ENCODE measurements at places on chromosomes 7 and 10.

- no peak for DNase-seq
These were observed 8.0 kb upstream of the CDH23 start for GRCh38 chr10:71388583-71389310.

DNA sequence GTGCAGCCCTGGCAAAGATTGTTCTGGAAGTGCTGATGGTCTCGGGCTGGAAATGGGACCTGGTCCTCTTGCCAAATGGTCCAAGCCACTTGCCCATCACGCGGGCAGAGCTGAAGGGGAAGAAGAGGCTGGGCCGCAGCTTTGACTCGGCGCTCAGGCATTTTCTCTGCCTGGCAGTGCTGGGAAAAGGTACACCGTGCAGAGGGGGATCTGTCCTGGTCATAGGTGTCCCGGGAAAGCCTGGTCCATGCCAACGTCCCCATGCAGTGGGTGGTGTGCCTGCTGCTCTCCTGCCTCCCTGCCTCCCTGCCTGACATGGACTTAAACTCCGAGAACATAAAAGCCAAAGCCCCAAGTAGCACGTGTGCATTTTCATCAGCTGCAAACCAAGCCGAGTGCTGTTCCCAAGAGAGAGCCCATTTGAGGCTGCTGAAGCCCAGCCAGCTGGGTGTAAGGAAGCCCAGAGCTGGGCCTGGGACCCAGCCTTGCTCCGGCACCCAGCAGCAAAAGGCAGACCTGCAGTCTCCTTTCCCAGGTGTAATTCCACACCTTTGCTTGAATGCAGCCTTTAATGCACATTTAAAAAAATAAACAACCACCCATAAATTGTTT lies 72.7 kb downstream of the TCERG1L start:
- no peak for DNase-seq

DNA sequence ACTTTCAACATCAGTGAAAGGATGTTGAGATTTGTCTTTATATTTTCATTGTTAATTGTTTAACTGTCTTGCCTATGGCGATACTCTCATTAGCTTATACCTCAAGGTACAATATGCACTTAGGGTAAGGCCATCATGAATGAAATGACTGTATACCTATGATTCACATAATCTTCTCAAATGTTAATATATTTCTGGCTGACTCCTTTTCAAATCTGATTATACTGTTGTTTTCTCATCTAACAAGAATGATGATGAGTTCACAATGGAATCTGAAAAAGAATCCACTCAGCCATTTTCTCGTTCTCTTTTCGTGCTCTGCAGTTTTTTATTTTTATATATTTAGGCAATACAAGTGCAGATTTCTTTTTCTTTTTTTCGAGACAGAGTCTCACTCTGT lies 159.1 kb downstream of the ARHGAP12 start:
- DNase-seq = no peak

GRCh38 chr10:75883081-75884072 lies 452.0 kb downstream of the LRMDA start:
- no peak for DNase-seq

GRCh38 chr10:118753331-118754228 lies 1.2 kb downstream of the CACUL1 start:
- DNase-seq = no peak

GRCh38 chr10:34343764-34344163 lies 471.3 kb downstream of the PARD3 start:
- no peak for DNase-seq

DNA sequence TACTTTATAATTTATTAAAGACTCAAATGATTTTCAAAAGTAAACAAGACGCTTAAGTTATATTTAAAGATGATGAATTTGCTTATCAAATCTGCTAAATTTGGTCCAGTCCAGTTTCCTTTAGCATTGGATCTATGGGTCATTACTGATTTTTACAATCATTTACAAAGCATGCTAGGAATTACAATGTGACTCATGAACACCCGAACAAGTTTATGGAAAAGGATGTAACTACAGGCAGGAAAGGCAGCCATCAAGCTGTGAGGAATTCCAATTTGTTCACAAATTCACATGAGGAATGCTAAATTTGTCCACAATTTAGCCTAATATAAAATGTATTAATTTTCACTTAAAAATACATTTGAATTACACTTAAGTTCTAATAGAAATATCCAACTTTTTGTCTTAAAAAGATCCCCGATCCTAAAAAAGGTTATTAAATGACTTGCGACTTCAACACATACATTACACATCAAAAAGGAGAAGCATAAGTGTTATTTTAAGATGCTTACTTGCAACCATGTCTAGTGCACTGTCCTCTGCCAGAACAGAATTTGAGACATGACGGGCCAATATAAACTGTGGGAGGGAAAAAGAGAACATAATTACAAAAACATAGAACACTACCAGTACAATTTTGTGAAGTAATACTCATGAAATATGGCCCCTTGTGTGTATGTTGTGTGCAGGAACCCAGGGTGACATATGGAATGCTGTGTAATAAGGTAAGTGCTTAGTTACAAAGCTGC lies 194.2 kb upstream of the SLC26A5 start:
- no peak for DNase-seq

DNA sequence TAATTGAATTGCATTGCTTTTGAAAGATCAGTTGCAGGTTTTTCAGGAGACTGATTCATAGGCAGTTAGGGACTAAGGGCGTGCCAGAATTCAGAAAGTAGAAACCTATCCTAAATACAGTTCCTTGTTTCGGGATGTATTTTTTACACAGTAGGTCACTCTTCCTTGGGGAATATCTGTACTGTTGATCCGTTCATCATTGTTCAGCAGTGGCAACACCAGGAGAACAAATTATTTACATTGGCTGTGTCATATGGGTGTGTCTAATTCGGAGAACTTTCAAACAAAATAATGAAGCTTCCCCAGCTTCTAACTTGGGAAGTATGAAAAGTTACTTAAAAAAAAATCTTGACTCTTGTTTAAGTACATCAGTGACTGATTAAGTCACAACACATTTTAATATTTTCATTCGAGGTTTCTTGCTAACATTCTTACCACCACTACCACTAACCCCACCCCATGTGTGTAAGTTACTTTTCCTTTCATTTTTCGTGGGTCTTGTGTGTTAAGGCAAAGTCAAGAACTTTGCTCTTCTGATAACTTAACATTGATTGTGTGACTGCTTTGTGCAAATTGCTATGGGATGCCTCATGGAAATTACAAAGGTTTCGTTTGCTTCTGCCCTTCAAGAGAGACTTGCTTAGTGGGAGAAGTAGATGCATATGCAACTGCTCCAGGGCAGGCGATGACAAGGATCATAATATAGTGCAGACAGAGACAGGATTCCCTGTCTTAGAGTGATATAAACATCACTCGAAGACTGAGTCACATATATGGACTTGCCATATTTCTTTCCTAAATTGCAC lies 43.8 kb upstream of the RPA3 start:
- DNase-seq = peak; percentile 16

DNA sequence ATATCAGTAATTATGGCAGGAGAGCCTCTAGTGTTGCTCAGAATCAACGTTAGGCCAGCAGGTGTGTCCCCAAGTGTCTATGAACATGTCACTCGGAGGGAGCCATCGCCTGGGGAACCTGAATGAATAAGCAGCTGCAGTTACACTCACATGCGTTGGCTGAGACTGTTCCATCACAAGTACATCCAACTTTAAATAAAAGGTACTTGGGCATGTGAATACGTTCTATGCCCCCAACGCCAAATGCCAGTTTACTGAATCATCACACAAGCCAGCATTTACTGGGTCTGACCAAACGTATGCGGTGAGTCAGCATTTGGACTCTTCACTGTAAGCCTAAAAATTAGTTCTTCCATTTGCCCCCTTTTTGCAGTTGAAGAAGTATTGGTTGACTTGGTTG lies 207.6 kb upstream of the PLXNA4 start:
- no peak for DNase-seq

- no peak for DNase-seq
These were observed 13.6 kb upstream of the MYL7 start for GRCh38 chr7:44154703-44155102.

DNA sequence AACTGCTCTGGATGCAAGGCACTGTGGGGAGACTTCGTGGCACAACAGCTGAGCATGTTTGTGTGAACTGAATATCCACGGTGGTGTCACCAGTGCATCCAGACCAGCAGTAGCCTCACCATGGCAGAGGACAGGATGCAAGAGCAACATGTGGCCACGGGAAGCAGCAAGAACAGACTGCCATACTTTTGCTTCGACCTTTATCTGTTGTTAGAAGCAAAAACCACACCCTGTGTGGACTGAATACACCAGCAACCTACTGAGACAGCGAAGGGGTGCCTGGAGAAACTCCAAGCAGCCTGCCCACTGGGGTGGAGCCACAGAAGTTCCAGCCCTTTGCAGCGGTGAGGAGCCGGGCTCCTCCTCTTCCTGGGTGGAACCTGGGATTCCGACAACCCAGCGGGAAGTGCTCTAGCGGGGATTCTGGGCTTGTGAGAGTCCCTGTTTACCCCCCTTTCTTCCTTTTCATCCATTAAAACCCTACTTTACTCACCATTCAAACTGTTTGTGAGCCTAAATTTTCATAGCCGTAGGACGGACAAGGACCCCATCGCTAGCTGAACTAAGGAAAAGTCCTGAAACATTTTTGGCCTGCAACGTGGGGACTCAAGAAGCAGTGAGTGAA lies 584.9 kb downstream of the GRM8 start:
- no peak for DNase-seq

GRCh38 chr7:13987395-13987794 lies 2.1 kb downstream of the ETV1 start:
- no peak for DNase-seq

- no peak for DNase-seq
These were observed 54.9 kb downstream of the LRGUK start for GRCh38 chr7:134182078-134182477.

- no peak for DNase-seq
These were observed 29.1 kb downstream of the ASAH2 start for GRCh38 chr10:50222199-50222598.

GRCh38 chr7:11208883-11209465 lies 235.3 kb downstream of the PHF14 start:
- no peak for DNase-seq

GRCh38 chr7:90188281-90188680 lies 23.3 kb upstream of the STEAP2 start:
- DNase-seq = no peak

- no peak for DNase-seq
These were observed 96.5 kb downstream of the BTRC start for GRCh38 chr10:101450277-101451080.

DNA sequence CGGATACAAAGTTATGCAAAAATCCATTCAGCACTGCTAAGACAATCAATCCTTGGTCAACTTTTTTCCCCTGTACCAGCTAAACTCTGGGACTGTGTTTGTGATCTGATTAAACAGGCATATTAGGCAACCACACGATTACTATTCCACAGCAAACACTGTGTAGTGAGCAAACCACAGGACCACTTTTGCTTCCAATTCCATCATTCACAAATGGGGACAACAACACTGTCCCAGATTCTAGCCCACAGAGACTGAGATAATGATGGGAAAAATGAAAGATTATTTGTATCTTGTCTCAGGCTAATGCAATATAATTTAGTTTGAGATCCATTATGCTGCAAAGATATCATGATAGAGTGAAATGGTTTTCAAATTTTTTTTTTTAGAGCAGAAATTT lies 163.7 kb upstream of the AOAH start:
- no peak for DNase-seq

DNA sequence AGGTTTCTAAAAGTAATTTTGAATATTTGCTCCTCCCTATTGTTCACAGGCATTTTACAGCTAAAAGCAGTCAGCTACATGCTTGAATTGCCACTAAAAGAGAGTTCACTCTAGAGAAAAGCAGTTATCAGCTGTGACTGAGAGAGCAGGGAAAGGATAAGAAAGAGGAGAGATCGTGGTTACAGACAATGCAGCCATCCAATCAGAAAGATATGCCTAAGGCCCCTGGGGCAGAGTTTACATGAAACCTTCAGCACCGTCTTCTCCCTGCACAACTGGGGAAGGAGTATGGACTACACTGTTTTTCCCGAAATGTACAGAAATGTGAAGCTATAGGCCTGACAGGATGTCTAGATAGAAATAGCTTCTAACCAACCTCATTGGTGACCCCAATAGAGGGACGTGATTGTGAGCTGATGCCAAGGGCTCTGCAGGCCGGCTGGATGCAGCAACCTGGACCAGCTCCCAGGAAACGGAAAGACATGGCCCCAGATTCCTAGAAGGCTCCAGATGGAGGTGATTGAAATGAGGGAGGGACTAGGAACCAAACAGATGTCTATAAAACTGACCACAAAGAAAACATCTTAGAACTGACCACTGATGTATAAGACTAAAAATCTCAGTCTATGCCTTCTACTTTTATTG lies 3.2 kb upstream of the VSTM4 start:
- no peak for DNase-seq

DNA sequence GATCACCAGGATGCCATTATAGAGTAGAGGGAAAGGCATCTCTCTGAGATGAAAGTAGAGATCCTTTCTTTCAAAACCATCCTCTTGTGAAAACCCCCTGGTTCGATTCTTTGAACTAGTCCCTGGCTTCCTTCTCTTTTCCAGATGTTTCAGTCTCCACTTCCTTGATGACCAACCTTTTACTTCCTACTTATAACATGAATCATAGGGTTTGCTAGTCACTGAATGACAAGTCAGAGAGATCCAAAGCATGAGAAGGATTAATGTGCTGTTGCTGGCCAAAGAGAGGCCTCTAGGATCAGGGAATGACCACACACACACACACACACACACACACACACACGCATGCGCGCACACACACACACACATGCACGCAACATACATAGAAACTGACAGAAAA lies 161.1 kb upstream of the FRMD4A start:
- peak; percentile 68 for DNase-seq

- DNase-seq = peak; percentile 22
These were observed 190.7 kb upstream of the CHRM2 start for GRCh38 chr7:136677471-136678365.

DNA sequence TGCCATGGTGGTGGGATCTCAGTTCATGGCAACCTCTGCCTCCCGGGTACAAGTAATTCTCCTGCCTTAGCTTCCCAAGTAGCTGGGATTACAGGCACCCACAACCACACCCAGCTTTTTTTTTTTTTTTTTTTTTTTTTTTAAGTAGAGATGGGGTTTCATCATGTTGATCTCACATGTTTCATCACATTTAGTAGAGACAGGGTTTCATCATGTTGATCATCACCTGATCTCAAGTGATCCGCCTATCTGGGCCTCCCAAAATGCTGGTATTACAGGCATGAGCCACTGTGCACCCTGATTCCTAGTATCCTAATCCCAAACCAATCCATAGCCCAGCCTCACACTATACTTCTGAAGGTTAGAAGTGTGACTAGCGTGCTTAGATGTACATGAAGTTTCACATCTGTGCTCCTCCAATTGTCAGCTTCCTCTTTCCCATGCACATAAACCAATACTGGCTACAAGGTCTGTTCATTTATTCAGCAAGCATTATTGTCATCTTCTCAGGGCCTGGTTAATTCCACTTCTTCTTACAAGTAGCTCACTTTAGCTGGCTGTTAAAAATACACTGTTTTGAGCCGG lies 6.8 kb upstream of the NAT16 start:
- DNase-seq = no peak

Data from kidney capillary endothelial cell (primary cell).